Right atrium auricular region (tissue), 2 donors: ENCODE measurements at places on chromosomes 6 and 20. TPM values are rescaled to one million over a fixed set of nuclear protein-coding genes. Genes with fewer than 3 reads are reported as not detected.

The COL20A1 gene
- total RNA-seq: not detected

- no peak for DNase-seq
Observed at GRCh38 chr6:40330301-40330721, 256.9 kb downstream of the LRFN2 start.

- no peak for DNase-seq
Observed at GRCh38 chr20:20410678-20411077, 42.8 kb downstream of the INSM1 start.

GRCh38 chr6:101393251-101393828 is at the start of gene GRIK2:
Gene GRIK2, plus strand, starts transcription at chr6:101393708.
- no peak for DNase-seq

GRCh38 chr6:53210811-53211210 is 62.2 kb upstream of the GCM1 start:
- no peak for DNase-seq

- no peak for DNase-seq
Observed at GRCh38 chr6:122692807-122693580, 82.8 kb downstream of the PKIB start.

The PRR18 gene
- total RNA-seq: not detected

GRCh38 chr6:152093711-152094110 is 286.2 kb downstream of the ESR1 start:
- DNase-seq: no peak

DNA sequence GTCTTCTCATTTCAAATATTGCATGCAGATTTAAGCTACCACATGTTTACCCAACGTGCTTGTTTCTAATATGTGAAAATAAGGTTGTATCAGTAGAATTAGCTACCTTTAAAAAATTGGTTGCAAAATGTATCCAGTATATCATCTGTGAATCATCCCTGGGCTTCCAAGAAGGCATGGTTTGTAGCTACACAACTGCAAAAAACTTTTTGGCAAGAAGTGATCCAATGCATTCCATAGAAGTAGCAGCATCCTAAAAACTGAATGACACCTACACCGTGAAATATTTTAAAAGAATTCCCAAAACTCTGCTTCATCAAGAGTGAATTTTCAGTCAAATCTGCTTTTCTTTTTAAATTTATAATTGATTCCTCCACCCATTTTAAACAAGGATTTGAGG is 89.1 kb downstream of the AIG1 start:
- DNase-seq: no peak

The GABRR1 gene
- 0.24 TPM for total RNA-seq

The CALHM4 gene
- not detected for total RNA-seq

GRCh38 chr6:75693534-75693933 is 55.5 kb upstream of the MYO6 start:
- DNase-seq: no peak

GRCh38 chr20:37880726-37881591 is 22.0 kb upstream of the VSTM2L start:
- peak; percentile 67 for DNase-seq

DNA sequence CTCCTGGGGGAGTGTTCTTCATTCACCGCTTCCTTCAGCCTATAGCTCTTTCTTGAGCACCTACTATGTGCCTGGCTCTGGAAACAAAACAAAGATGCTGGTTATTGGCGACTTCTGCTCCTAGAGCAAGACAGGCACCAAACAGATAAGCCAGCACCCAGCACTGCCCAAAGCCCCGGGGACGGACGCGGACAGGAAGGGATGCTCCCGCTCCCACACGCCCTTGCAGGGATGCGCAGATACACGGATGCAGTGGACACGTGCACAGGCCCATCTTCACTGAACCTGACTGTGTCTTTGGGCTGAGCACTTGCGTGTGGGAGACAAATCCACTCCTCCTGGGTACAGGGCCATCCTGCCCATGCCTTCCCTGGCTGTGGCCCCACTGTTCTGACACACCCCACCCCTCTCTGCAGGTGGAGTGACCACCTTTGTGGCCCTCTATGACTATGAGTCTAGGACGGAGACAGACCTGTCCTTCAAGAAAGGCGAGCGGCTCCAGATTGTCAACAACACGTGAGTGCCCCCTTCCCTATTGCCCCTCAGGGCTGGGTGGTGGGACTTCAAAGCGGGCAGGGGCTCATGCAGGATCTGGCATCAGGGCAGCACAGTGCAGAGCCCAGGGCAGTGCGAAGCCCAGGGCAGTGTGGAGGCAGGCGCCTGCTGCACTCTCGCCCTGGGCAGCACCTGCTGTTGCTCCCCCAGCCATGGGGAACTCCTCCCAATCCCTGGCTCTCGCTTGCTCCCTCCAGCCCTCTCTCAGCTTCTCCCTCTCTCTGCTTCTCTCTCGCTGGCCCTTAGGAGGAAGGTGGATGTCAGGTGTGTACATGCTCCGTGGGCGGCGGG is 39.9 kb downstream of the SRC start:
- no peak for DNase-seq

DNA sequence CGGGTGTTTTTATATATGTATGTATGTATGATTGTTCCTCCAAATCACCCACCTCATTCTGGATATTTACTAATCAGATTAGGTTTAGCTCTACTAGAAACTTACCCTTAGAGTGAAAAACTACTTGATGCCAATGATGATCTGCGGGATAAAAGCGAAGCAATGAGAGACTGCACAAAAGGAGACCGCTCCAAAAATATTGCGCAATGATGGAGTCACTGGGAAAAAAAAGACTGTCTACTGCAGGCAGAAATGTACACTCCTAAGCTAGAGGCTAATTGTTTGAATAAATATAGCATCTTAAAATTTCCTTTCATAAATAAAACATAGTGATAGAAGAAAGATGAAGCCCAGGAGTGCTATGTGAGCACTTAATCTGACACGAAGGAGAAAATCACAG is 7.3 kb downstream of the RAB32 start:
- DNase-seq: no peak

The RPP40 gene
- total RNA-seq: 6.1 TPM

DNA sequence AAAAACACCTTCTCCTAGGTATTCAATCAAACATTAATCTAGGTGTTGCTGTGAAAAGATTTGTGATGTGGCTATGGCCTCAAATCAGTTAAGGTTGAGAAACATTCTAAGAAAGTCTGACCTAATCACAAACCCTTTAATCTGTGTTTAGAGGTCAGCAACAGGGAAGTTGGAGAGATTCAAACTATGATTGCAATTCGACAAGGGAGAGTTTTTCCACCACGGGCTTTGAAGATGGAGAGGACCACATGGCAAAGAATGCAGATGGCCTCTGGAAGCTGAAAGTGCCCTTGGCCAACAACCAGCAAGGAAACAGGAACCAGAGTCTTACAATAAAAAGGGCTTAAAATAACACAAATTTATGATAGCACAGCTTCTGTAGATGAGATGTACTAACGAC is 29.6 kb upstream of the LGSN start:
- no peak for DNase-seq

The TMEM217 gene
- total RNA-seq: 1.3 TPM

The PTCHD4 gene
- total RNA-seq: 0.51 TPM

DNA sequence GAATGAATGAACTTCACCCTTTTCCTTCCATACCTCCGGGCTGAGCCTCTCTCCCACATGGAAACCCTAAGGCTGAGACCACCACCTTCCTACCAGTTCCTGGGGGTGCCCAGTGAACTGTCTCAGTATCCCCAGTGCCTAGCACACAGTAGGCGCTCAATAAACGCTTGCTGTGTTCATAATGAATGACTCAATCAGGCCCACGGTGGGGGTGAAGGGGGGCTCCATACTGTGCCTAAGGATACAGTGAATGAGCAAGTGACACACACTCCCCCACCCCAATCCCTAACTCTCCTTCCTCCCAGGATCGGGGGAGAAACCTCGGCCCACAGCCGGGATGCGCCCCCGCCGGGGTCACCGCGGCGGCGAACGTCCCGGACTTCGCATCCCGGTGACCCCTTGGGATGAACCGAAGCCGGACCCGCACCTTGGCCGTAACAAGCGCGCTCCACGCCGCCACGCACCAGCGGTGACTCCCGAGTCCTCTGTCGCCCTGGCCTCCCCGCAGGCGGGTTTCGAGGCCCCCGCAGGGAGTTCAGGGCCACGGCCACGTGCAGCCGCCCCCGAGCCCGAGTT is 592 bp downstream of the KCNG1 start:
- DNase-seq: no peak

DNA sequence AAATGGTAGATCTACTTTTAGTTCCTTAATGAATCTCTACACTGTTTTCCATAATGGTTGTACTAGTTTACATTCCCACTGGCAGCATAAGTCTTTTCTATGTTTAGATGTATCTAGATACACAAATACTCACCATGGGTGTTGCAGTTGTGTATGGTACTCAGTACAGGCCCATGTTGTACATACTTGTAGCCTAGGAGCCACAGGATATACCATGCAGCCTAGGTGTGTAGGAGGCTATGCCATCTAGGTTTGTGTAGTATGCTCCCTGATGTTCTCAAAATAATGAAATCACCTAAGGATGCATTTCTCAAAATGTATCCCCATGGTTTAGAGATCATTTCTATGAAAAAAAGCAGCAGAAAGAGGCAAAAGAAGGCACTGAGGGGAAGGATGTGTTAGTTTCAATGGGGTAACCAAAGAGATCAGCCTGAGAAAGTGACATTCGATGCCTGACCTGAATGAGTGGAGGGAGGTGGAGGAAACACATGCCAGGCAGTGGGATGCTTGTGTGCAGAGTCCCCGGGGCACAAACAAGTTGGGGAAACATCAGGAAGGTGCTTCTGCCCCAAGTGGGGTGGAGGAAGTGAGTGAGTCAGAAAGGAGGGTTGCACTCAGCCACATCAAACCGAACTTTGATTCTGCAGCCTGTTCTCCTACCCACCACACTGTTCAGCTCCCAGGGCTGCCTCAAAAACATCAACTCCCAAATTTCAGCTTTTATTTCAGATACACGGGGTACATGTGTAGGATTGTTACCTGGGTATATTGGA is 191.2 kb downstream of the ZNF217 start:
- no peak for DNase-seq

DNA sequence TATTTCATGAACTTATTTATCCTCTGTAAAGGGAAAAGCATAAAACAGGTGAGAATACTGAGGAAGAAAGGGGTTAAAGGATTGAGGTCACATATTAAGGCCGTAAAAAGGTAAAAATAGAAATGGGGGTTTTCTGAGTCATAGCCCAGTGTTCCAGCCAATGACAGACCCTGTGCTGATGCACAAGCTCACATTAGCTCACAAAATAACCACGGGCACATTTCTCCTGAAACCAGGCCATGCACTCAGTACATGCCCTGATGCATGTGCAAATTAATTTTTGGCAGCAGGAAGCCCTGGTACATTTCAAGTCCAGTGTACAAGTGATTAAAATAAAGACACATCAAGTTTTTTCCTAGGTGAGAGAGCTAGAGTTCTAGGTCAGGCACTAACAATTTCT is 194.4 kb downstream of the TMEM200A start:
- no peak for DNase-seq

The ARMH2 gene
- not detected for total RNA-seq

The RPN2 gene
- 129 TPM for total RNA-seq

- no peak for DNase-seq
Observed at GRCh38 chr6:116446399-116446798, 14.8 kb upstream of the CALHM6 start.

DNA sequence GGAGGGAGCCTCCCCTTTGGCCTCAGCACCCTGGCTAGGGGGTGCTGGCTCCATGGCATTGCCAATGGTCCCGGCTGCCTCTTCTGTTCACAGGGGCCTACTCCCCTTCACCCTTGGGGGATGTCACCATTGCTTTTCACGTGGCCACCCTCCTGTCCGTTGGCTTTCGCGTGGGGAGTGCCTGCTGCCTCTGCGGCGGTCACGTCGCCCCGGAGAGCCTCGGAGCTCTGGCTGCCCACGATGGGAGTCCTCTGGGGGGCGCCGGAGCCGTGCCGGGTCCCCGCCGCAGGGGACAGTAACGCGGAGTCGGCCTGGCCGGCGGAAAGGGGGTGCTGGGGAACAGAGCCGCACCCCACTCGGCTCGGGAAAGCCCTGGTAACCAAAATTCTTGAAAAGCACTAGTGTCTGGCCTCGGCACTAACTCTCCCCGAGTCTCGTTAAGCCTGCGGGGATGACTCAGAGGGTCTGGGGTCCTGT is 661 bp upstream of the HEBP2 start:
- DNase-seq: no peak

- DNase-seq: no peak
Observed at GRCh38 chr6:165236326-165236725, 73.1 kb downstream of the C6orf118 start.

GRCh38 chr20:34558320-34559218 is at the start of gene MAP1LC3A:
Gene MAP1LC3A, plus strand, starts transcription at chr20:34558718. Its CDS starts 151 bp downstream, at chr20:34558869.
- peak; percentile 97 for DNase-seq

GRCh38 chr6:11806561-11807317 is 28.1 kb upstream of the ADTRP start:
- DNase-seq: no peak

The TNF gene
- total RNA-seq: 0.51 TPM

GRCh38 chr20:7935027-7935551 is 5.2 kb downstream of the HAO1 start:
- no peak for DNase-seq

- no peak for DNase-seq
Observed at GRCh38 chr20:47610945-47611250, 109.2 kb downstream of the NCOA3 start.

DNA sequence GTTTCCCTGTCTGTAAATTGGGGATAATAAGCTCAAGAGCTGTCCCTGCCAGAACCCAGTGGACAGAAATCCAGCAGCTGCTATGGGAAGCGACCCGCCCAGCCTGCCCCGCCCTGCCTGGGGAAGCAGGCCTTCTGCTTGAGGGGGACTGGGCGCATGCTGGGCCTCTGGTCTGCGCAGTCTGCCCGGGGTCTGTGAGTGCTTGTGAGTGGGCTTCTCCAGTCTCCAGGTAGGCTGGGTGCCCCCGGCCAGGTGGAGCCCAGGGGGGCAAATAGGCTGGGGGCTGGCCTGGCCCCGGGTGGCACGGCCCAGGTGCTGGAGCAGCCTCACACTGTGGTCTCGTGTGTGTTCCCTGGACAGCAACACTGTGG is 648 bp upstream of the RBBP8NL start:
- no peak for DNase-seq

GRCh38 chr6:41757931-41758640 is 10.9 kb upstream of the PGC start:
- no peak for DNase-seq

- no peak for DNase-seq
Observed at GRCh38 chr20:13717631-13718044, 67.1 kb downstream of the ESF1 start.

The CGA gene
- total RNA-seq: not detected

DNA sequence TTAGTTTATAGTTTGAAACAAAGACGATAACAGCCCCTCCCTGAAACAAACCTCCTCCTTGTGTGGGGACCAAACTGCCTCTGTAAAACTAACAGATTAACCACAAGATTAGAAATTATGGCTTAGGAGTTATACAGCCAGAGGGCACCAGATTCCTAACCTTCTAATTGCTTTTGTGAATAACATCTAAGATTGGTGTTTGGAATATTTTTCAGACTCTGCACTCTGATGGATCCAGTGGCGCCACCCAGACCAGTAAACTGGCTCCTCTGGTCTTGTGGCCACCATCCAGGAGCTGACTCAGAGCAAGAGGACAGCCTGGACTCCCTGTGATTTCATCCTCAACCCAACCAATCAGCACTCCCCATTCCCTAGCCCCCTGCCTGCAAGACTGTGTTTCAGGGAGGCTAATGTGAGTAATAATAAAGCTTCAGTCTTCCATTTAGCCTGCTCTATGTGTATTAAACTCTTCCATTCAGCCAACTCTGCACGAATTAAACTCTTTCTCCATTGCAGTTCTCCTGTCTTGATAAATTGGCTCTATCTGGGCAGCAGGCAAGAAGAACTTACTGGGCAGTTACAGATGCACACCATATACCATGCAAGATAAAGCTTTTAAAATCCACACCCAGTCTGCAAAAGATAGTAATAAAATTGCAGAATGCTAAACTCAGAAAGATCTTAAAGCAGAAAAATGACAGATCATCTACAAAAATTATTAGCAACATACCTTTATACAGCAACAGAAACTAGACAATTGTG is 58.5 kb upstream of the SLC22A16 start:
- DNase-seq: no peak

The PXDC1 gene
- total RNA-seq: 77.2 TPM
